ENCODE measurements at places on chromosomes 1 and 21.

DNA sequence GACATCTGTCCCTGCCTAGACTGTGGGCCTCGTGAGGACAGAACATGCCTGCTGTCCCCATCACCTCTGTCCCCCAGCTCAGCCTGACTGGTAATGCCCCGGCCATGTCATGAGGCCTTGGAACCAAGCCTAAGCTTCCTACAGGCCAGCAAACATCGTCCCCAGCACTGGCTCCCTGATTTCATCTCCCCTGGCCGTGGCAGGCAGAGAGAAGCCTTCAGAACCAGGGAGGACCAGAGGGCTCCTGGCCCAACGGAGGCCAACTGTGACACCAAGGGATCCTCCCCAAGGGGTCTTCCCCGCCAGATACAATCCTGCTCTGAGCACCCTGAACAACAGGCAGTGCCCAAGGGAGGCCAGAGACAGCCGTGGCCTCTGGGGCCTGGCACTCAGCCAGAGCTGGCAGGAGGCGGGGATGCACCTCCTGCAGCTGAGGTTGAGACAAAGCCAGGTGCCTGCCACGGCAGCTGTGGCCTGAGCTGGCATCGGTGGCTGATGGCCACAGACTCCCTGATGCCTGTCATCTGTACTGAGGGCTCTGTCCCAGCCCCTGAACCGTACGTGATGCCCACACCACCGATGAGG lies 9.9 kb upstream of the NPHP4 start:
- no peak for DNase-seq

DNA sequence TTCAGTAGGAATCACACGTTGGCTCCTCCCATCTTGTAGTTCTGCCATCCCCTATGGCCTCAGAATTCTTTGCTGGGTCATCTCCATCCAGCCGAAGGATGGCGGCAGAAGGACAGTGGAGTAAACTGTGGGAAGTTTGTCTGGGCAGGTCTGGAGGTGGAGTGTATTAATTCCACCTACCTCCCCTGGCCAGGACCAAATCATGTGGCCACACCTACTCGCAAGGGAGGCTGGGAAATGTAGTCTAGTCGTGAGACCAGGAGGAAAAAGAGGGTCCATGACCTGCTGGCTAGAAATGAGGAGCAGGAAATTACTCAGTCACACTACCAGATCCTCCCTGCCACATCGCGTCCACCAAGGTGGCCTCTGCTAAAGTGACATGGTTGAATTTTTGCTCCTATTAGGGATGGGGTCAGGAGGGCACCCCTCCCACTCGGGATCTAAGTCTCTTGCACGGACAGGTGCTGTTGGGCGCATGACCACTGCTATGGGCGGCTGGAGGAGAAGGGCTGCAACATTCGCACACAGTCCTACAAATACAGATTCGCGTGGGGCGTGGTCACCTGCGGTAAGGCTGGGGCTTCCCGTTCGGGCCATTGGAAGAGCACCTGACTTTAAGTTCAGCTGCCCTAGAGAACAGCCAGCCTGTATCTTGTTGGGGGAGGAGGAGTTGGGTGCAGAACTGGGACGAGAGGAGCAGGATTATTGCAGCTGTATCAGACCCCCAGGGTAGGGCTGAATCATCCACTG lies 19.5 kb downstream of the PLA2G5 start:
- DNase-seq: no peak

DNA sequence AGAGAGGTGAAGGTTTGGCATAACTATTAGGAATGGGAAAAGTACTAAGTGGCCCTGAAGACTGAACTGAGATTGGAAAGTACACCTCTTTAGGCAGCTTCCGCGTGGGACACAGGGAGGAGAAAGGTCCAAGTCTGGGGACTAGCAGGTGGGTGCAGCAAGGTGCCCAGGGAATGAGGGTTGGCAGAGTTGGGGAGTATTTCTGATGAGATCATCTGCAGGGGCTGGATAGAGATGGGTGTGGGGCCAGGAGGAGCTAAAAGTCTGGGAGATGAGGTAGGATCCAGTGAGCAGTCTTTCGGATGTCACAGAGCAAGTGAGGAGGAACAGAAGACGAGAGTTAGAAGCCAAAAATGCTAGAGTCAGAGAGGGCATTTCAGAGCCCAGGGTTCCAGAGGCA lies 36.1 kb downstream of the CDCA8 start:
- no peak for DNase-seq

- DNase-seq: no peak
Measured at GRCh38 chr1:24437631-24438396, 22.2 kb downstream of the NIPAL3 start.

DNA sequence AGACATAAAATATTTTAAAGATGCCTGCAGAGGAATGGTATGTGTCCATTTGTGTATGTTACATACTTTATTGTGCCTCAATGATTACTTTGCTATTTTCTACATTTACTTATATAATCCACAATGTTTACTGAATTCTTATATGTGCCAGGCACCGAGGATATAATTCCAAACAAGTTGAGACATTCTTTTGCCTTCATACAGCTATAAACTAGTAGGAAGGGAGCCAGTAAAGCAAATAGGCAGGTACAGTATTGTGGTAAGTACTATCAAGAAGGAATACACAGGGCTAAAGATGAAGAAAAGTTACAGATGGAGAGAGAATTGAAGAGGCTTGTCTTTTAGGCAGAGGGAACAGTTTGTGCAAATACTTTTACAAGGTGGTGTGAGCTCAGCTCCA lies 131.6 kb downstream of the DISP1 start:
- no peak for DNase-seq

DNA sequence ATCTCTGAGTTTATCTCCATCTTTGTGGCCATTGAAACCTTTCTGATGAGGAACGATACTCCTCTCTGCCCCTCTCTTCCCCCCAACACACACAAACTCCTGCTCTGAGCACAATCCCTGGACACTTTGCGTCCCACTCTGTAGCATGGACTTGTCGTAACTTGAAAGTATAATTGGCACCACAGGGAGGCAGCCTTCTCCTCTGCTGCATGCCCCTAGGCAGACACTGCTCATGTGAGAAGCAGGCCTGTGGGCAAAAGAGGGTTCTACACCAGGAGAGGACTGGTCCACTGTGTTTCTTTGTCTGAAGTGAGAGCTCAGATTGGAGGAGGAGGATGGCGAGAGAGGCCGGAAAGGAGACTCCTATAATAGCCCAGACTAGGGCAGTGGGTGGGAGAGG lies 3.8 kb upstream of the PARS2 start:
- no peak for DNase-seq

- no peak for DNase-seq
Measured at GRCh38 chr1:205310976-205311704, 10.4 kb downstream of the NUAK2 start.

DNA sequence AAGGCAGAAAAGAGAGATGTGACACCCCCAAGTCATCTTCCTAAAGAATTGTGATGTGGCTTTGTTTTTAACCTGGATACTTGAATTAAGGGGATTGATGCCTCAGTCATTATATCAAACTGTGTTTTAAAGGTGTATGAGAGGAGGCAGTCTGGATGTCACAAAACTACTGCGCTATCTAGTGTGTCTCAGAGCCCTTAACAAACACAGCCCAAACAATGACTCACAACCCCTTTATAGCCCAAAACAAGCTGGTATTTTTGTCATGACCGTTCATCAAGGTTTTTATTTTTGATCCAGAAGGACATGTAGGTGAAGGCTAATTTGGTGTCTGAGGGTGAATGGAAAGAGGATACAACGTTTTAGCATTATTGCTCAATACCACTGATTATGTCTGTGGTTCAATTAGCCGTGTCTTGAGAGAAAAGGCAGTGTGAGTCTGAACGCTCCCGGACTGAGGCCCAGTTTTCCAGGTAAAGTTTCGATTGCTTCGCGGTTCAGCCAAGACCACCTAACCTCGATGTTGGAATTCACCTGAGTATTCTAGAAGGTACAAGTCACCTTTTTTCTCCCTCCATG lies 71.6 kb downstream of the SGIP1 start:
- DNase-seq: no peak

GRCh38 chr1:237383791-237384190 lies 341.8 kb downstream of the RYR2 start:
- no peak for DNase-seq

DNA sequence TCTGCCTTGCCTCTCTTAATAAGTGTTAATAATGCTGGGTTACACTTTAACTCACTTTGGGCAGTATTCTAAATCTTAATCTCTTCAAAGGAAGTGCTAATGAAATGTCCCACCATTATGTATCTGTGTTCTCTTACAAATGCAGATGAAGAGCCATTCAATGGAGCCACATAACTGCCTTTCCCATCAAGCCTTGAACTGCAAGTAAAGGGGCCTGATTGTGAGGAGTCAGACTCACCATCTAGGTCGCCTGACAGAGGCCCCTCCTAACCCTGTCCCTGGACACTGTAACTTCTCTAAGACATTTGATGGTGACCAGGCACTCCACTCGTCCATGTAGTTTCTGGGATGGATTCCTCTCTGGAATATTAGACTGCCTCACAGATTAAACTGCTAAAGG lies 329.4 kb downstream of the KIF26B start:
- DNase-seq: no peak

DNA sequence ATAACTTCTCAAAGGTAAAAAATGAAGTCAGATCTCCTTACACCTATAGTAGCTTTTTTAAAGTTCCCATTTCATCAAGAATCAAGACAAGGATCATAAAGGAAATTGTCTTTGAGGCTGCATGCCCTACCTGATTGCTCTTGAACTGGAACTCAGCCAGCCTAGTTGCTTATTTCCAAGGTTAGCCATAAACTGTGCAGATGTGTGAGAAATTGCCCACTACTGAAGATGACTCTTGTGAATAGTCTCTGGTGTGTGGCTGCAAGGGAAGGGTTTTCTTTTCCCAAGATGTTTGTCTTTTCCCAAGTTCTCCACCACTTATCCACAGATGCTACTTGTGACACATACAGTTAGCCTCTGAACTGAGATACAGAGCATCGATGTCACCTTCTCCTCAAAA lies 81.7 kb upstream of the DUSP10 start:
- no peak for DNase-seq

DNA sequence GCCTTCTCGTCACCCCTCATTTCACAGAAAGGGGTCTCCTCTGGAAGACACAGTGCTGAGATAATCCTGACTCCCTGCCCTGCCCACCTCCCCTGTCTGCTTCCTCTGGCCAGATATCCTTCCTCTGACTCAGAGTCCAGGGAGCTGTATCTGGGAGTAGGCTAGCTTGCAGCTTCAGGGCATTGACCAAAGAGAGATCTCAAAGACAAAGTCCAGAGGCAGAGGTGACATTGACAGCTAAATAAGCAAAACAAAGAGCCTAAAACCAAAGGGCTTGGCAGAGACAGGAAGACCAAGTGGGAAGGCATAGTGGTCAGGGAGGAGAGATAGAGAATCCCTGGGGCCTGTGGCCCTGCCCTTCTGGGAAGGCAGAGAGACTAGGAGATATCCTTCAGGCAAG lies 64.9 kb downstream of the TNR start:
- no peak for DNase-seq

DNA sequence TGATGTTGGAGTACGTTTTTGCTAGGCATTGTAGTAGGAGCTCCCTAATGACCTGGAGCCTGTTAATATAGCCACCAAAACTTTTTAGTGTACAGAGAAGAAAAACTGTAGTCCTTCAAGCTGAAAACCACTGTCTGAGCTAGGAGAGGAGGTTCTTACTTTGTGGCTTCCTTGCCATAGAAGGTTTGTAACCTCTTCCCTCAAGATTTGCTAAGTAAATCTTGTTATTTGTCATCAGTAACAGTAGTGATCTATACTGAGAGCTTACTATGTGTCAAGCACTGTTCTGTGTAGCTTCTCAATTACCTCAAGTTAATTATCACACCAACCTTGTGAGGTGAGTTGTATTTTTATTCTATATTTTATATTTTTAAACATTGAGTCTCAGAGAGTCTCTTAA lies 21.2 kb upstream of the LRRC8C start:
- DNase-seq: peak; percentile 90

DNA sequence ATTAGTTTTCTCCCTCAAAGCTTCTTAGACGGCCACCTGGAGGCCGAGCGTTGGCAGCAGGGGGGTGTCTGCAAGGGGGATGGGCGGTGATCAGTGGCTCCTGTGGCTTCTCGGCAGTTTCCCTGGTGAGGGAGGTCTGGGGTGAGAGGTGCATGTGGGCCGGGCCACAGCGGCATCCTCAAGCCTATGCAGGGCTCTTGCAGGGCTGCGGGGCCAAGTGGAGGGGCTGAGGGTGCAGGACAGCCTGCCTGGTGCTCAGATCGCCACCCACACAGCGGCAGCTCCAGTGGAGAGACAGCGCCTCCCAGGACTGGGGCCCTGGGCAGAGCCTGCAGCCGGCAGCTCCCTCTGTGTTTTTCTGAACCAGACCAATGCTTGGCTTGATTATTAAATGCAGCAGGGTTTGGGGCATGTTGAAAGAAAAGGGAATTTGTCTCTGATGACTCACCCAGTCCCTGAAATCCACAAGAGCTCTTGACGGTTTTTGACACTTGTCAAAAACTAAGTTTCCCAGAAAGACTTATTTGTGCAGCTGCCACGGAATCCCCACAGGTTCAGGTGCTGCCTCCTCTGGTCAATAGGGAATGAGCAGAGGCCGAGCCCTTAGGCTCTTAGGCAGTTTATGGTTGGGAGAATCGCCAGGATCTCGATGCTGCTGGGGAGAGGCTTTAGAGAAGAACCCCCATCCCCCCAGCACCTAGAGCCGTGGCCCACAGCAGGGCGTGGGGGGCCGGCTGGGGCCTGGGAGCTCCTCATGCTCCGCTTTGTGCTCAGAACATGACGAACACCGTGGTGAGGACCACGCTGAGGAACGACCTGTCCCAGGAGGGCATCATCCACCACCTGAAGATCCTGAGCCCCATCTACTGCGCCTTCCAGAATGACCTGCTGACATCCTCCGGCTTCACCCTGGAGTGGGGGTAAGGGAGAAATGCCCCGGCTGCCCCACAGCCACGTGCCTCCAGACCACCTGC lies 54.7 kb downstream of the UMODL1 start:
- no peak for DNase-seq

GRCh38 chr1:84675106-84675505 lies 15.2 kb downstream of the SSX2IP start:
- DNase-seq: no peak

- DNase-seq: no peak
Measured at GRCh38 chr1:175984057-175984812, 222.9 kb downstream of the COP1 start.

GRCh38 chr1:153246018-153246417 lies 13.5 kb upstream of the LORICRIN start:
- DNase-seq: no peak

GRCh38 chr1:236102611-236103010 lies 37.7 kb upstream of the NID1 start:
- no peak for DNase-seq

DNA sequence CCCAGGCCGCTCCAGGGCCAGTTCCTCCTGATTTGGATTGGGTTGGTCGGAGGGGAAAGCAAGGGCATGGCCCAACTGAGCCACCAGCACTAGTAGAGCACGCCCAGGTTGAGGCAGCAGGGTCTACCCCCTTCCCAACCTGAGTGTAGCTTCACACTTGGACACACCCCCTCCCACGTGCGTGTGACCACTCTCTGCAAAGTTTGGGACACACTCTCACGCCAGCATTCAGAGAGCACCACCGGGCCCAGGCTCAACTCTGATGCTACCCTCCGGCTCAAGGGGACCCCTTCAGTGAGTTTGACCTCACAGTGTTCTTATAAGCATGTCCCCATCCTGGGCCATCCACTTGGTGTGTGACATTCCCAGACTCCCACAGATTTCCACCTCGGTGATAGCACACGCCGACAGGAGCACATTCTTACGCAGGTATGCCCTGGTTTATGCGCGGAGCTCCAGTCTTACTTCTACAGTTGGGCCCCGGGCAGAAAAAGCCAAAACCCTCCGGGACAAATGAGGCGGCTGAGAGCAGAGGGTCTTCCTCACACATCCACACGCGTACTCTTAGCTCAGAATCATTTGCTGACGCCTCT lies 3.0 kb upstream of the DMRTA2 start:
- DNase-seq: no peak
